ENCODE measurements at places on chromosomes 6 and 20.
A peak's percentile ranks its signal among the peaks of the same experiment; 100 is the strongest.

DNA sequence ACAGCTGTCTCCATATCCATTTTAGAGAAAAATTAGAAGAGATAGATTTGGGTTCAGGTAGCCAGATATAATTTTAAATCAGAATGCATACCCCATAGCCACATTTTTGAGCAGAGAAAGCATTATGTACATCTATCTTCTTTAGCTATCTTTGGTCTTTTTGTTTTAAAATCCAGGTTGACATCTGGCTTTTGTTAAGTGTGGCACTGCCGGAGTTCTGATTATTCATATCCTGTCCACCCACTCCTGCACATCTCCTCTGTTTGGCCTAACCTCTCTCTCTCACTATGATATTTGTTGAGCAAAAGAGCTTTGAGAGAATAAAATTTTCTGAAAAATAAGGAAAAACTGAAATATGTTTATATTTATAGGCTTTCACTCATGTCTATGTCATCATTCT is 189.7 kb downstream of the PACRG start:
- peak; percentile 92 for ATAC-seq

- ATAC-seq, result no peak
Measured at GRCh38 chr6:101011186-101011585, 130.1 kb upstream of the ASCC3 start.

DNA sequence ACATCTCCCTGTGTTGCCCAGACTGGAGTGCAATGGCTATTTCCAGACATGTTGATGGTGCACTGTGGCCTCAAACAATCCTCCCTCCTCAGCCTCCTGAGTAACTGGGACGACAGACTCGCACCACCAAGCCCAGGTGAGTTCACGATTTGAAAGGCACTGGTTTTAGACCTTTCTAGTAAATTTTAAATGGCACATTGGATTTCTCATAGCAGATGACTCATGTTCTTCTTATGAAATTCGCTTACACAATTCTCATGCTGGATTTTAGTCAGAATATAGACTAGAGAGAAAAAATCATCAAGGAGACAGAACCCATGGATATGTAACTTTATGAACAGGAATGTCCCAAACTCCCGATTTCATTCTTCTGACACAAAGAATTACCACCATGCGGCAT is 18.1 kb upstream of the PXDC1 start:
- ATAC-seq, result no peak

DNA sequence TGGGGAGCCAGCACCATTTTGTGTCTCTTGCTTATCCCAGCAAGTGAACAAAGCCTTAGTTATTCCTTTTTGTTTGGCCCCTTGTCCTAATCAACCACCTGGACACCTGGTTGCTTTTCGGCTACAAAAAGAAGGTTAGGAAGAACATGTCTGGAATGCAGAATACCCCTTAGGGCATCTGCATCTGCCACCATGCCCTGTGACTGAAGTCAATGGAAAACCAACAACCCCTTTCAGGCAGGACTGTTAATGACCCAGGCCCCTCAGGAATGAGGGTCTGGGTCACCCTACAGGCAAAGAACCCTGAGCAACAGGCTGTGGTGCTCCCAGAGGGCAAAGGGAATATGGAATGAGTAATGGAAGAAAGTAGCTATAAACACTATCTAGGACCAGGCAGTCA is 78.5 kb downstream of the PDE10A start:
- no peak for ATAC-seq

GRCh38 chr20:39893003-39893685 is 795.9 kb downstream of the MAFB start:
- ATAC-seq, result no peak

DNA sequence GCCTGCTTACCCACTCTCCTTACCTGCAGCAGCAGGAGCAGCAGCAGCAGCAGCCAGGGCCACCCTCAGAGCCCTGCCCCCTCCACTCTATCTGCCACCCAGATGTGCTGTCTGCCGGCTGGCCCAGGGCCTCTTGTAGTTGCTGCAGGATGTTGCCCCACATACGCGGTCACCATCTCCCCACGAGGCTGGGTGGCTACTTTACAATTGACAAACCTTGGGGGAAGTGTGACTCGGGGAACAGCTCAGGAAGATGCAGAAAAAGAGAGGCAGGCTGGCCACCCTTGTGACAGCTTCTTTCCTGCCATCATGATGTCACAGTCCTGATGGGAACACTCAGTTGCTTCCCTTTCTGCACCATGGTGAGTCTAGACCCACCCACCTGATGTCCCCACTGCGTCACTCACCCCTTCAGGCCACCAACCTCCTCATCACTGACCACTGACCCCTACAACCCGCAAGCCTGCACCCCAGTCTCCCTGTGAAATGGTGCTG is 14.5 kb downstream of the TREM1 start:
- no peak for ATAC-seq

- no peak for ATAC-seq
Measured at GRCh38 chr6:98931696-98932095, 16.1 kb downstream of the FBXL4 start.

DNA sequence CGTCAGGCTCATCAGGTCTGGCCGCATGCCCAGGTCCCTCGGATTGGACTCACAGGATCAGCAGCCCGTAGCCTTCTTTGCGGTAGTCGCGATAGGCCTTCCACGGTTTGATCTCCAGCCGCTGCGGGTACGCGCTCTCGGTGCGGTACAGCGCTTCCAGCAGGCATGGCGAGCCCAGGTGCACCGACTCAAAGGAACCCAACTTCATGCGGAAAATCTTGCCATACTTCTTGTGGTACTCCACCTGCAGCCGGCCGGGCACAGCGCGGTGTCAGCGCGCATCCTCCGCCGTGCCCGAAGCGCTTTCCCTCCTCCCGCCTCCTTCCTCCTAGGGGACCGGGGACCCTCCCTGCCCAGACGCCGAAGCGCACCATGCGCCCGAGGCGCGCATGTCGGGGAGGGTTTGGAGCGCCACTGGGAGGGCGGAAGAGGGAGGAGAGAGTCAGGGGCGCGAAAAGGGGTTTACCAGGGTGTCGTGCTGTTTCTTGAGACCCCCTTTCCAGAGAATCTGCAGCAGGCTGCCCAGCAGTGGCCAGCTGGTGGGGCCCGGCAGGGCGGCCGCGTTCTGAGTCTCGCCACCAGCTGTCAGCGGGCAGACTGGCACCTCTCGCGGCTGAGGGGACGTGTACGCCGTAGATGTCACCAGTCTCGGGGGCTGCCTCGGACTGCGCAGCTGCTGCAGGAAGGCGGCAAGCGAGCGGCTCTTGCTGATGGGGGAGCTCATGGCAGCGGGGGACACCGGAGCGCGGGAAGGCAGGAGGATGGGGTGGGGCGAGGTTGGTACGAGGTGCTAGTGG is 732 bp downstream of the CYP24A1 start:
- peak; percentile 8 for ATAC-seq

GRCh38 chr20:3364323-3365013 is 43.0 kb downstream of the DNAAF9 start:
- ATAC-seq, result no peak

GRCh38 chr6:134288538-134289203 is 29.2 kb downstream of the SGK1 start:
- peak; percentile 89 for ATAC-seq

- ATAC-seq, result no peak
Measured at GRCh38 chr6:25821341-25821740, 10.5 kb downstream of the SLC17A1 start.
